ENCODE measurements at places on chromosomes 4 and X. TPM values are rescaled to one million over a fixed set of nuclear protein-coding genes. Genes with fewer than 3 reads are reported as not detected.

DNA sequence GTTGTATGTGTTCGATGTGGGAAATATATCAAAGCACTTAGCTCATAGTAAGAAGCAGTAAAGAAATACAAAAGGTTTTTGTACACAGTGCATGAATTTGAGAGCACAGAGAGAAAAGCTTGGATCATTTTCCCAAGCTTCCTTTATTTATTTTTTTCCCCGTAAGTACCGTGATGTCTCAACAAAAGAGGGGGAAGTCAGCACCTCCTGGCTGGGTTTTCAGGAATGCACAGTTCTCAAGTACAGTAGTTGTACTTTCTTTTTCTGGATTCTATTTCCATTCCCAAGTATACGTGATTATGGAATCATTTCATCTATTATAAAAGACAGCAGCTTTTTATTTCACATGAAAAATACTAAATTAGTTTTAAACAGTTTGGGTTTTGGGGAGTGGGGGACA, 171.5 kb upstream of the EDNRA start:
- no peak for DNase-seq

- DNase-seq, result no peak
Observed at GRCh38 chr4:173171987-173172386, 3.4 kb downstream of the GALNT7 start.

GAGE12E gene
- not detected for total RNA-seq

MTM1 gene
- 38.5 TPM for total RNA-seq

DNA sequence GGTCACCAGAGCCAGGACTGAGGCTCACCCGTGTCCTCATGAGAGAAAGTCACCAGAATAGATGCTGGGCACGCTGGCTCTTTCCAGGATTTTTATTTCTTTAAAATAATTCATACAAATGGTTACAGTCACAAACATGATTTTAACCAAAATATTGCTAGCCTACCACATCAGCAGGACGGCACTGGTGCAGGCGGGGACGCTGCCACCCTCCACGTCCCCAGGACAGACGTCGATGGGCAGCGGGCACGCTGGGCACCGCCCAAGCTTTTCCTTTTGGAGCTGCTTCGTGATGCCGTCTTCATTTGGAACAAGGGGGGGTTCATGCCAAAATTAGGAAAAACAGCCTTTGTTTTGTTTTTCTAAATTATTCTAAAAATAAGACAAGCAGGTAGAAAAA, 37.6 kb downstream of the CTBP1 start:
- DNase-seq, result no peak

DNA sequence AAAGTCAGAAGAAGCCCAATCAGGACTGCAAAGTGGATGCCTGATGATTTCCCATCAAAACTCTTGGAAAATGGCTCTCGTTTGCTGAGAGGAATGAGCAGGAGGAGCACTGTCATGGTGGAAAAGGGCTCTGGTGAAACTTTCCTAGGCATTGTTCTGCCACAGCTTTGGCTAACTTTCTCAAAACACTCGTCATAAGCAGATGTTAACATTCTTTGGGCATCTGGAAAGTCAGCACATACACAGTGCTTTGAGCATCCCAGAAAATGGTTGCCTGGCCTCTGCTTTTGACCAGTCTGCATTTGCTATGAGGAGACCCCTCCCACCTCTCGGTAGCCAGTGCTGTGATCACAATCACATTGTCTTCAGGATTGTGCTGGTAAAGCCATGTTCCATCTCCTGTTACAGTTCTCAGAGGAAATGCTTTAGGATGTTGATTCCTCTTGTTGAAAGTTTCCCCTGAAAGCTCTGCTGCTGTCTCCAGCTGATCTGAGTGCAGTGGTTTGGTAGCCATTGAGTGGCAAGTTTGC, 25.2 kb upstream of the TBC1D14 start:
- DNase-seq, result no peak

DNA sequence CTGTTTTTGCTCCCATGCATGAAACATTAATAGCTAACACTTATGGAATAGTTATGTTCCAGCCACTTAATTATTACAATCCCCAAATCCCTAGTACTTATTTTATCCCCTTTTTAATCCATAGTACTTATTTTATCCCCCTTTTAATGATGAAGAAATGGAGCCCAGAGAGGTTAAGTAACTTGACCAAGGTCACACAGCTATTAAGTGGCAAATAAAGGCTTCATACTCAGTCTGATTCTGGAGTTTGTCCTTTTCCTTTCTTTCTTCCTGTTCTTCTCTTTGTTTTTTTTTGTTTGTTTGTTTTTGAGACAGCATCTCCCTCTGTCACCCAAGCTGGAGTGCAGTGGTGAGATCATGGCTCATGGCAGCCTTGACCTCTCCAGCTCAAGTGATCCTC, 2.2 kb downstream of the NKAP start:
- no peak for DNase-seq

RHOXF1 gene
- total RNA-seq, result 2.1 TPM

DNA sequence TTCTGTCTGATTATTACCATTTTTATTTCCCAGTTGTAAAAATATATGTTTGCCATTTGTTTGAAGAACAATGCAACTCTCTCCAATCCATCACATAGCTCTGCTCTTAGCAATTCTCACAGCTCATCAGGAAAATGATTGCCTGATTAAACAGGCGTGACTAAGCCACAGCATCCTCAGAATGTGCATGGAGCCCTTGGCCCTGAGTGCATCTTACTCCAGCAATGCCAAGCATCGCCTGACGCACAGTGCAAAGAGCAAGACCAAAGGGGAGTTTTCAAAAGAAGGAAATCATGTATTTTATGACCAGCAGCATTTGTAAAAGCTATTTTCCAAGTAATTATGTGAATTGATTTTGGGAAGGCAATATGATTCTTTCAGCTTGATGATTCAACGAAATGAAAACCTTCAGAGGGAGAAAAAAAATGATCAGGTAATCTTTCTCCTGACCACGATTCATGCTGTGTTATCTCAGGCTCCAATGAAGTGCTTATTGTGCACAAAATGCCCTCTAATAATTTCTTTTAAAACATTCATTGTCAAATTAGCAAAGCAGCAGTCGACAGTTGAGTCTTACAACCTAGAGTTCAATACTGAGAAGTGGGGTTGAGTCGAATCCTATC, 138.0 kb upstream of the FAM9B start:
- no peak for DNase-seq

GRCh38 chrX:44997888-44998287, 124.9 kb downstream of the KDM6A start:
- no peak for DNase-seq

- peak; percentile 26 for DNase-seq
Observed at GRCh38 chrX:134484039-134484438, 24.1 kb downstream of the HPRT1 start.

DNA sequence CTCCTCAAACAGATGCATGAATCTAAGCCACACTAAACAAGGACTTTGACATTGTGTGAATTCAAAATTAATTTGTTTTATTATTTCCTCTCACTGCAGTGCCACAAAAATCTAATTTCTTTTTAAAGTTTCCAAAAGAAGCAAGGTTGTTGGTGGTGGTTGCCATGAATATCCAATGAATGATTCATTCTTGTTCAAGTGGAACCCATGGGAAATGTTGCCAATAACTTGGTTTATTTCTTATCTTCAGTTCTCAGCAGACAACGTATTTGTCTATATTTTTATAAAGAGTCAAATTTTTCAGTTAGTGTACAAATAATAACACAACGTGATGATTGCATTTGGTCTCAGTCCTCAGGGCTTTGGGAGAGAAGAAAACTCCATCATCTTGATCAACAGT, 309.4 kb upstream of the NOCT start:
- DNase-seq, result no peak

- no peak for DNase-seq
Observed at GRCh38 chrX:17632942-17633341, 104.4 kb upstream of the SCML1 start.

DNA sequence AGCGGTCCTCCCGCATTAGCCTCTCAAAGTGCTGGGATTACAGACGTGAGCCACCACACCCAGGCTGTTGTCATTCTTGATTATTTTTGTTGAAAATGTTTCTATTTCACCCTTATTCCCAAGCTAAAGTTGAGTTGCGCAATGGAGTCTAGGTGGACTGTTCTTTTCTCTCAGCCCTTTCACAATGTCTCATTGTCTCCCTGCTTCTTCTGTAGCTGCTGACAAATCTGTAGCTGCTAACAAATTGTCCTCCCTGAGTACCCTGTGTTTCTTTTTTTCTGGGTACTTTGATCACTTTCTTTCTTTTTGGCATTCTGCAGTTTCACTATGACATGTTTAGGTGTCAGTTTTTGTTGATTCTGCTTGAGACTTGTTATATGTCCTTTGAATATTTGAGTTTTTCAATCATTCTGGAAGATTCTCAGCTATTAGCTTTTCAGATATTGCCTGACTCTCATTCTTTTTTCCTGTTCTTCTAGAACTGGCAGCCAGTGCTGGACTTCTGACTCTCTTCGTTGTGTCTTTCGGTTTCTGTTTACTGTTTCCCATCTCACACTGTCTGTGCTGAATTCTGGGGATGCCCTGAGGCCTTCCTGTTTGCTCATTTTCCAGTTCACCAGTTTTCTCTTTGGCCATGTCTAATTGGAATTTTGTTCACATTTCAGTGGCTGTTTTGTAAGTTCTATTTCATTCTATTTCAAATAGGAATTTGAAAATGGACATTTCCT, 6.6 kb downstream of the ABCD1 start:
- no peak for DNase-seq

- no peak for DNase-seq
Observed at GRCh38 chr4:139550724-139551429, 5.1 kb downstream of the SETD7 start.

STBD1 gene
- total RNA-seq, result 3.6 TPM

GCNA gene
- total RNA-seq, result 11.4 TPM

TDO2 gene
- not detected for total RNA-seq

- peak; percentile 23 for DNase-seq
Observed at GRCh38 chrX:56397636-56398035, 165.5 kb downstream of the KLF8 start.

Measured in CD4-positive, alpha-beta memory T cell (primary cell).